RPMI8226 (cell line): ENCODE measurements at places on chromosomes 7 and 10.
A peak's percentile ranks its signal among the peaks of the same experiment; 100 is the strongest.

DNA sequence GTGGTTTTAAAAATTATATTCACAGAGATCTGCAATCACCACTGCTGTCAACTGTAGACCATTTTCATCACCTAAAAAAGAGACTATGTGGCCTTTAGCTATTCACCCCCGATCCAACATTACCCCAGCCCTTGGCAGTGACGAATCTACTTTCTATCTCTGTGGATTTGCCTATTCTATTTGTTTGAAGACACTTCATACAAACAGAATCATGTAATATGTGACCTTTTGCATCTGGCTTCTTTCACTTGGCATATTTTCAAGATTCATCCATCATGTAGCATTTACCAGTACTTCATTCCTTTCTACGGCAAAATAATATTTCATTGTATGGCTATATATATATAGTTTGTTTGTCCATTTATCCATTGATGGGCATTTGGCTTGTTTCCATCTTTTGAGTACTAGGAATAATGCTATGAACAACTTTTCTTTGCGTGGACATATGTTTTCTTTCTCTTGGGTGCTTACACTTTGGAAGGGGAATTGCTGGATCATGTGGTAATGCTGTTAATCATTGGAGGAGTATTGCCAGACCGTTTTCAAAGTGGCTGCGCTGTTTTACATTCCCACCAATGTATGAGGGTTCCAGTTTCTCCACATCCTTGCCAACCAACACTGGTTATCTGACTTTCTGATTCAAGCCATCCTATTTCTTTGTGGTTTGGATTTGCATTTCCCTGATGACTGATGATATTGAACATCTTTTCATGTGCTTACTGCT is 22.3 kb downstream of the ADAMTS14 start:
- DNase-seq = no peak

DNA sequence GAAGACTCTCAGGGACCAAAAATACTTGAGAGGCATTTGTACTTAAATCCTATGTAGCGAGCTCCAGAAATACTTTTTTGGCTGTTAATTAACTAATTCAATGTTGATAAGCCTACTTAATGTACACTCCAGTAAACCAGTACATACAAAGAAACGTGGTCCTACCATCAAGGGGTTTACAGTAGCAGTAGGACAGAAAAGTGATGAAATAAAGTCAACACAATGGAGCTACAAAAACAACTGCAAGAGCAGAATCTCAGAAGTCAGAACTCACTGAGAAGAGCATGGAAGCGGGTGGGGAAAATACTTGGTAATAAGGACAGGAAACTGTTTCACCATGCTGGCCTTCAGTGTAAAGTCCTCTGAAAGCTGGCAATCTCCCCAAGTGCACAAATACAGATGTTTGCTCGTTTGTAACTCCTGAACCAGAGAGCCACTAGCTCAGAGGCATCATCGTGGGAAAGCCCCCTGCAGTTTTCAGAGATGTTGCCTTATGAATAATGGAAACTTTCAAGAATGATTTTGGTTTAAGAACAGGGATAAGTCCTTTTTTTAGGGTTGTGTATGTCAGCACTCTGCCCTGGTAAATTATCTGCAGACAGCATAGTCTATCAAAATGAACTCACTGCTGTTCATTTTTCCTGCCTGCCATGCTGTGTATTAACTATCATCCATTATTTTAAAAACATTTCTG is 233.2 kb downstream of the SORCS1 start:
- DNase-seq = peak; percentile 37

GRCh38 chr7:8068892-8069686 is 100.5 kb downstream of the GLCCI1 start:
- DNase-seq = no peak

- DNase-seq = no peak
Measured at GRCh38 chr10:131673396-131673795, 227.4 kb upstream of the PPP2R2D start.

- no peak for DNase-seq
Measured at GRCh38 chr10:71637305-71637704, 82.3 kb downstream of the C10orf105 start.

GRCh38 chr10:110311357-110311949 is 6.7 kb upstream of the SMNDC1 start:
- DNase-seq = peak; percentile 63

GRCh38 chr10:7457478-7458316 is 46.9 kb upstream of the SFMBT2 start:
- no peak for DNase-seq

GRCh38 chr7:133300088-133300487 is 47.2 kb downstream of the EXOC4 start:
- no peak for DNase-seq

- no peak for DNase-seq
Measured at GRCh38 chr10:102545997-102546396, 42.2 kb downstream of the SUFU start.

GRCh38 chr7:70325509-70326101 is 727.3 kb downstream of the AUTS2 start:
- DNase-seq = no peak

DNA sequence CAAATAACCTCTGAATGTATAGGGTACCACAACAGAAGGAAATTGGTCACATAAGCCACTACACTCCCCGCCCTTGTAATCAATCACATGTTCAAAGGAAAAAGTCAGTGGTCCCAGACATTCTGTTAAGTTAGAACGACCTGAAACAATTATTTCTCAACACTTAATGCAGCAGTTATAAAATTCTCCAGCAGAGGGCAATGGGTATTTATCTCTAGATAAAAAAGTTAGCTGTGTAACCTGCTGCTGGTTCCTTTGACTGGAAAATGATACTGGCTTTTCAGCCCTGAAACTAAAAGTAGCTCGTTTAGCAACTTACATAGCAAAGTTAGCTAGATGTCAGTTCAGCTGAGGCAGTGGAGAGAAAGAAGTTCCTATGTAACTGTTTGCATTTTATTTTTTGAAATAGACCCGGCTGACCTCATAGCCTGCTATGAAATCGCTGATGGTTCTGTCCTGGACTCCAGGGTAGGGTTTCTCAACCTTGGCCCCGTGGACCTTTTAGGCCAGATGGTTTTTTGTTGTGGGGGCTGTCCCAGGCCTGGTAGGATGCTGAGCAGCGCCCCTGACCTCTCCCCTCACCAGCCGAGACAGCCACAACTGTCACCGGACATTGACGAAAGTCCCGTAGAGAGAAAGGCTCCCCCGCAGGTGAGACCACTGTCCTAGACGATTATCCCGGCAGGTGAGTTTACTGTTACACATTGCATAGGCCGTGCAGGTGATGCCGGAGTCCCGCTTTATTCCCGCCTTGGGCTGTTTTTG is 40.2 kb upstream of the PROSER2 start:
- DNase-seq = peak; percentile 78

GRCh38 chr10:99368646-99369045 is 39.5 kb downstream of the CNNM1 start:
- DNase-seq = no peak

DNA sequence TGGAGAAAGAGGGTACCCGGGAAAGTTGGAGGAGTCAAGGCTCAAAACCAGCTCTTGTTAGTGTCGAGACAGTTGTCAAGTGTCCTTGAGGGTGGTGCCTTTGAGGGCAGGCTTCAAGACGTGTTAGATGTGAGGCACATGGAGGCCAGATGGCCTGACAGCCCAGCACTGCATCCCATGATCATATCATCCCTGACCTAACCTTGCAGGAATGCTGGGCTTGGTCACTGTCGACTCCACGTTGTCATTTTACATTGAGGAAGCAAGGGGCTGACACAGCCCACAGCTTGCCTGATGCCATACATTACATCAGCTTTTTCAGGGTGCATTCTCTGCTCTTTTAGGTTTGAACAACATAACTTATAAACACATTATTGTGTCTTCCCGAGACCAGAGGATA is 114.1 kb downstream of the ABCA13 start:
- DNase-seq = no peak

DNA sequence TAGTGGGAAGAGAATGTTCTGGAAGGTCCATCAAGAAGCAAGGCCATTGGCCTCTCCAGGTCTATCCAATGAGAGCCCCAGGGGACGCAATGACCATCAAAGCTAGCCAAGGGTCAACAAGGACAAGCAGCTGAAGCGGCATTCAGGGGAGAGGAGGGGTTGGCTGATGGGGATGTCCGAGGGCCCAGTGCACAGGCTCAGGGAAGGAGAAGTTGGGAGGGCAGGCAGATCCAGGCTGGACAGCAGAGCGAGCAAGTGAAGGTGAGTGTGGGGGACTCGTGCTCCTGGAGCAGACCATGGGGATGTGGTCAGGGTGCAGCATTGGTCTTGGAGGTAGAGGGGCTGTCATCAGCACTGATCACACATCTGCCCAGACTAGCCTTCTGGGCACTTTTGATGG is 275.4 kb upstream of the TCERG1L start:
- DNase-seq = no peak

GRCh38 chr7:121163699-121164098 is 165.1 kb upstream of the WNT16 start:
- DNase-seq = no peak

- DNase-seq = no peak
Measured at GRCh38 chr10:102408728-102409603, 9.6 kb downstream of the PSD start.

- peak; percentile 25 for DNase-seq
Measured at GRCh38 chr7:132065193-132065988, 509.0 kb upstream of the PODXL start.

- no peak for DNase-seq
Measured at GRCh38 chr10:86758189-86759072, 2.0 kb downstream of the BMPR1A start.

GRCh38 chr10:48526011-48526821 is 78.7 kb downstream of the ARHGAP22 start:
- DNase-seq = no peak

- no peak for DNase-seq
Measured at GRCh38 chr10:116697816-116698215, 44.5 kb downstream of the HSPA12A start.

- peak; percentile 23 for DNase-seq
Measured at GRCh38 chr10:43623351-43623750, 17.1 kb downstream of the ZNF485 start.

DNA sequence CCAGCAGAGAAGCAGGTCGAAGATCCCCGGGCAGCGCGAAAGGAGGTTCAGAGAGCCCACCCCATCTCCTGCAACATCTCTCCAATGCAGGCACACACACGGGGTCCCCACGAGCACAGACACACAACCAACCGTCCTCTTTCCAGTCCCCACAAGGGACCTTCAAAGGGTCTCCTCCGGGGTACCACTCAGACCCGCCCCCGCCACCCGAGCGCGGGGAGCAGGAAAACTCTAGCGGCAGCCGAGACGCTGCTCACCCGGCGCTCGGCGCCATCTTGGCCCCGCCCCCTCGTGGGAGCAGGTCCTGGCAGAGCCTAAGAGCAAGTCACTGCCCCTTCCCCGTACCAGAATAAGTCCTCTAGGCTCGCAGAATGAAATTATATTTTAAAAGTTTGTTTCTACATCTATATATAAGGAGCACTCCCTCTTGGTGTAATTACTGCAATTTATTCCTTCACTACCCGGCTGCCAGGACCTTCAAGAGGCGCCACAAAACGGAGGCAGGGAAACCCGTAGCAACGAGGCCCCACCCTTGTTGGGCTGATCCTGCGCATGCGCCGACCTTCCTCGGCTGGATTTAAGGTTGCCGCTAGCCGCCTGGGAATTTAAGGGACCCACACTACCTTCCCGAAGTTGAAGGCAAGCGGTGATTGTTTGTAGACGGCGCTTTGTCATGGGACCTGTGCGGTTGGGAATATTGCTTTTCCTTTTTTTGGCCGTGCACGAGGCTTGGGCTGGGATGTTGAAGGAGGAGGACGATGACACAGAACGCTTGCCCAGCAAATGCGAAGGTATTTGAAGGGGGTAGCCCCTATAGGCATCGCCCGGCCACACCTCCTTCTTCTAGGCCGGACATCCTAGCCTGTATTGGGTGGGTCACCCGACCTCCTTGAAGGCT is at the start of the genes CNPY4 and TAF6:
TSS of gene CNPY4 (plus strand) at position 563 of the 898 bp plus-strand sequence. CDS start at position 674, 111 bp downstream.
TSS of gene TAF6 (minus strand) at position 287 of the 898 bp plus-strand sequence. CDS start 5,149 bp downstream, outside the sequence.
- DNase-seq = peak; percentile 98

DNA sequence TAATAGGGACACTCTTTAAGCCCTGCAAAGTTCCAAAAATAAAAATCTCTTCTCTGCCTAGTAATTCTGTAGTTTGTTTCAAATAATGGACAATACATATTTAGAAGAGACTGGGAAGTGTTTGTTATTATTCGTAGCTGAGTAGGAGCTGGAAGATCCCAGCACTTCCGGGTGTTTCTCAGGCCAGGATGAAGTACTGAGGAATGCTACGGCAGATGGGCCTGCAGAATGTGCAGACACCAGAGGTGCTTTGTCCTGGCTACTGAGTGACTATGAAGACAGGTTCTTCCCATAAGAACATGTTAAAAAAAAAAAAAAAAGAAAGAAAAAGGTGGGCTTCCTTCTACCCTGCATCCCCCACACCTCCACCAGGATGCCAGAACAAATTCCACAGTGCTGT is 36.1 kb downstream of the ETV1 start:
- no peak for DNase-seq

GRCh38 chr7:53520841-53521240 is 485.4 kb downstream of the POM121L12 start:
- DNase-seq = no peak

DNA sequence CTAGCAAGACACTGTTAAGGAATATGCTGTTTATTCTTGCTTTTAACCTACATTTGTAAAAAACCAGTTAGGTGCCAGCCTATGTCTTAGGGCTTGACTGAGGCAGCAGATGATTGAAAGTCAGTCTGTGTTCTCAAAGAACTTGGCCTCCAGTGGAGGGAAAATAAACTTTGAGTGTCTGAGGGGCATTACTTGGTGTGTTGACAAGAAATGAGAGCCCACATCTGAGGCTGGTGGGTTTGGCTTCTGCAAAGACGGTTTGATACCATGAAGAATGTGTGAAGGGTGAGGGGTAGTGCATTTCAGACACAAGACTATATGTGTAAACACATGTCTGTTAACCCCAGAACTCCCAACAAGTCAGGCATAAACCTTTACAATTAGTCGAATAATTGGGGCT is 28.5 kb downstream of the CCSER2 start:
- DNase-seq = no peak

GRCh38 chr7:74455928-74456327 is 2.2 kb downstream of the GTF2IRD1 start:
- DNase-seq = no peak

DNA sequence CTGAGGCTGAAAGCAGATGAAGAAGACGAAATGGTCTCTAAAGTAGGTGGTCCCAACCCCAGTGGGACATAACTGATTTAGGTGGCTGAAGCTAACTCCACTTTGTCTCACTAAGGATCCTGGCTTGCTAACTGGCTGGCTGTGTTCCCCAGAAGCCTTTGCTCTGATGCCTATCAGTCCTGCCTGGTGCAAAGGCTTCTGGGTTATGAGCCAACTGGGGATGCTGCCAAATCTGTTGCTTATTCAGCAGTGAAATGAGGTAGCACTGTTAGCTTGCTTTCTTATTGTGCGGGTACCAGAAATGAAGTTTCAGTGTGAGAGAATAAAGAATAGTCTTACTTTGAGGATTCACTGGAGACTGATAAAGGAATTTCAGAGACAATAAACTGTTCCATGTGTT is 18.1 kb downstream of the PRKG1 start:
- peak; percentile 5 for DNase-seq
